Renal cortical epithelial cell (primary cell): ENCODE measurements at places on chromosomes 2 and 18.

- no peak for DNase-seq
These were observed 28.8 kb downstream of the APCDD1 start for GRCh38 chr18:10482985-10483949.

- no peak for DNase-seq
These were observed 2.1 kb downstream of the PROM2 start for GRCh38 chr2:95276244-95276887.

DNA sequence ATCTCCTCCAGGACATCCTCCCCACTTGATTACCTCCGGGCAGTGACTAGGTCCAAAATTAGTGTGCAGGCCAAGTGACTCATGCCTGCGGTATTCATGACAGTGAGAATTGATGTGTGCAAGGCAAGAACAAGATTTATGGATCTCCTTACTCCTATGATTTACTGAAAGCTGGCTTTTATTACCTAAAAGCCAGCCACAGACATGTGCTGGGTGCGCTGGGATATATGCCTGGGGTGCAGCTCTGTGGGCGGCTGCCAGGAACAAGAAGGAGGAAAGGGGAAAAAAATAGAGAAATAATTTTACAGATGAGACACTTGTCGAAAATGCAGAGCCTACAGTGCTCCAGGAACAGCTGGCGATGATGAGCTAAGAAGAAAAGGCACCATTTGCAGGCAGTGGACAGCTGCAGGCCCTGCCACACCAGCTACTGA lies 359.3 kb downstream of the CMPK2 start:
- peak; percentile 74 for DNase-seq

DNA sequence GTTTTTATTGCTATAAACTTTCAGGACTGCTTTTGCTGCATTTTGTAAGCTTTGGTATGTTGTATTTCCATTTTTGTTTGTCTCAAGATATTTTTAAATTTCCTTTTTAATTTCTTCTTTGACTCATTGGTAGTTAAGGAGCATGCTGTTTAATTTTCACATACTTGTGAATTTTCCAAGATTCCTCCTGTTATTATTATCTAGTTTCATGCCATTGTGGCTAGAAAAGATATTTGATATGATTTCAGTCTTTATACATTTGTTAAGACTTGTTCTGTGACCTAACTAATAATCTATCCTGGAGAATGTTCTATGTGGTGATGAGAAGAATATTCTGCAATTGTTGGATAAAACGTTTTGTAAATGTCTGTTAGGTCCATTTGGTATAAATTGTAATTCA lies 62.1 kb downstream of the NUP35 start:
- DNase-seq, result no peak

- no peak for DNase-seq
These were observed 195.3 kb upstream of the EPHA4 start for GRCh38 chr2:221767106-221768012.

DNA sequence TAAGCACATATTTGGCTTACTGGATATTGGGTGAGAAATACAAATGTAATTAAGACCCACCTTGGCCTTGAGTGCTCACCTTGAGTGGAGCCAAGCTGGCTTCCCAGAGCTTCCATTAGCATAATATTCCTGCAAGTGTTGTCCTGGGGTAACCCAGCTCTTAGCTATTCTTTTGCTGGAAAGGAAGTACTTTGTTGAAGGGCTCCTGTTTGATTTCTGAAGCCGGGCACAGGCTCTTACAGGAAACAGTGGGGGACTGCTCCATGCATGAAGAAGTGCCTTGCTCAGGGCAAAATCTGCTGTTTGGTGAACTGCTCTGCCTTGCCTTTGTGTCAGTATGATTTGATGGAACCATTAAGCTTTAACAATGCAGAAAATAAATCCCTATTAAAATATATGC lies 325.4 kb downstream of the SMAD2 start:
- DNase-seq, result no peak

DNA sequence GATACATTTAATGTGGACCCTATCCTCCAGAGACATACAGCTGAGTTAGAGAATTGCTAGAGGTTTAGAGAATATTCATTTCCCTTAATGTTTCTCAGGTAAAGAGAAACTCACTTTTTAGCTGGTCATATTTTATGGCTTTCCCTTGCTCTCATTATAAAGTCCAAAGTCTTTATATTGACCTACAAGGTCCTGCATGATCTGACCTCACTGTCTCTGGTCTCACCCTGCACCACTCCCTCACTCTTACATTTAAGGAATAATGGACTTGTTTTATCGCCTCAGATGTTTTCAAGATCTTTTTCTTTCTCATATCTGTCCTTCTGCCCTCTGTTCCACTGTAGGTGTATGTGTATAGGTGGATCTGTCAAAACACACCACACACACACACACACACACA lies 597.3 kb downstream of the PLCL1 start:
- DNase-seq, result no peak

GRCh38 chr2:70750320-70750719 lies 17.7 kb downstream of the ADD2 start:
- no peak for DNase-seq
